Pulmonary artery endothelial cell (primary cell): ENCODE measurements at places on chromosomes 5 and 9. TPM values are rescaled to one million over a fixed set of nuclear protein-coding genes. Genes with fewer than 3 reads are reported as not detected.

DNA sequence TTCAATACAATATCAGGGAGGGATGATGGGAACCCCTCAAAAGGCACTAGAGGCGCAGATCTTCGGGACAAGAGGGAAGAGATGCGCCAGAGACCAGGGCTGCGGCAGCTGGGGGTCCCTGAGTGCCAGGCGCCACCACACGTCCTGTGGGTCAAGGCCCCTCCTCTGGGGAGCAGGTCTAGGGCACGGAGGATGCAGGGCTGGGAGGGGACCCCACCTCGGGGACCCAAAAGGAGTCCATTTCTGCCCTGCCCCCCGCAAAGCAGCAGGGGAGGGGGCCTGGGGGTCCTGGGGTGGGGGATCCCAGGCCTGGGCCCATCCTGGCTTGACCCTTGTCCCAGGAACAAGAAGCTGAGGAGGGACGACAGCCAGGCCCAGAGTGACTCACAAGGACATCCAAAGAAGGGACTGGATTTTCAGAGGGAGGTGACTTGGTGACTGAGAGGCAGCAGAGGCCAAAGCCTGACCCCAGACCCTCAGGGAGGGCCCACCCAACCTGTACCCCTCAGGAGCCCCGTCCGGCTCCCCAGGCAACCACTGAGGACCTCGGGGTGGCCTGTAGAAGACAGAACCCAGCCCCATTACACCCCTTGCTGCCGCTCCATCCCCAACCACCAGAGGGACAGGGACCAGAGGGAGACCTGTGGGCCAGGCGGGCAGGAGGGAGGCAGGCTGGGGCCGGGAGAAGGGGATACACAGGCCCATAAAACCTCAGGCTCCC, 54.2 kb downstream of the LRSAM1 start:
- no peak for DNase-seq

DNA sequence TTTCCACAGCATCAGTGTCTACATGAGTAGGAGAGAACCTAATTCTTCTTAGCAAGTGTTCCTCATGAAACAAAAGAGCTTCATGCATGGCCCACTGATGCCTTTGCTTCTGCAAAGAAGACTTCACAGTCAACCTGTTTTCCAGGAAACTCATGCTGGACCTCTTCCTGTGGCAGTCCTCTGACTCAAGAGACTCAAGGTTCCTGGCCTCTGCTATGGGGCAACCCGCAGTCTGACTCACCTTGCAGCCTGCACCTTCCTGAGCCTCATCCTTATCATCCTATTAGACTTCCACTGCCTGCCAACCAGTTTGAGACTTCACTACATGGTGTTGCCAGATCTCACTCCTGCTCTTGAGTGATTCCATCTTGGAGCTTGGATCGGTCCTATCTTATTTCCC, 17.6 kb upstream of the AGGF1 start:
- no peak for DNase-seq

DNA sequence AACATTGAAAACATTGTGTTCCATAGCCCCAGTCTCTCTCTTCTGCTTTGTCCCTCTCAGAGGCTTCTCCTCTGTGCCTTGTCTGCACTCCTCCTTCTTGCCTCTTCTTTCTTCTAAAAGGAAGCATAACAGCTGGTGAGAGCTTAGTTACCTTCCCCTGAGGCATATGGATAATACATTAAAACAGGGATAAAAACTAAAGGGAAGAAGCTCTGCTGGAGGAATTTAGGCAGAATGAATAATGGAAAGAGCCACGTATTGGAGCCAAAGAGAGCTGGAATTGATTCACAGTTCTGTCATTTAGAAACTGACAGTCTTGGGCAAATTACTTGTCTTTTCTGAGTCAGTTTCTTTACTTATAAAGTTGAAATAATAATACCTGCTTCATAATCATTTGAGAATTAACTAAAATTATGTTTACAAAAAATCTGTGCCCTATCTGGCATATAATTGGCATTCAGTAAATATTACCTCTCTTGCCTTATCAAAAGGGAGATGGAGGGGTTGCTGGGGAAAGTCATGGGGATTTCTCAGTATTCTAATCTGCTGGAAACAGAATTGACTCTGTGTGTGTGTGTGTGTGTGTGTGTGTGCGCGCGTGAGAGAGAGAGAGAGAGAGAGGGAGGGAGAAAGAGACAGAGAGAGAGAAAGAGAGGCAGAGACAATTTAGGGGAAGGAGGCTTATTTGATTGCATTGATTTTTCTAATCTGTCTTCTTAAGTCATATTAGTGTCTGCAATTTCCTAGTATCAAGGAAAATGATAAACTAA, 20.2 kb downstream of the ZNF474 start:
- DNase-seq: no peak

DNA sequence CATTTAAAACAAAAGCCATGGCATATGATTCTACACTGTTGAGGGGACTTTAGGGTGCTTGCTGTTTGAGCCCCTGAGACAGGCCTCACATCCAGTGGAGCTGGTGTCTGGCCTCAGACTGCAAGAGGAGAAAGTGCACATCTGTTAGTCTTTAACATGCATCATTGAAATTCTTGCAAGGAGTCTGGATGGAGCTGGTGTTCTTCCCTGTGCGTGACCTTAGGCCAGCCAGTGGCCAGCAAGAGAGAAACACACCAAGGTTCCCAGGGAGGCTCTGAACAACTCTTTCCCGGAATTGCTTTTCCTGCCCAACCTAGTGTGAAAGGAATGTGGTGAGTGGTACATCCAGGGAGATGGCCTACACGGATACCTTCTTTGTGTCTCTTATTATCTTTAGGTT, 282.8 kb upstream of the TNC start:
- DNase-seq: no peak

- no peak for DNase-seq
Measured at GRCh38 chr5:117417501-117417900, 842.9 kb upstream of the SEMA6A start.

GRCh38 chr5:94672746-94673145, 54.3 kb downstream of the SLF1 start:
- DNase-seq: no peak

GRCh38 chr9:98364086-98364485, 108.6 kb upstream of the TBC1D2 start:
- DNase-seq: no peak

DNA sequence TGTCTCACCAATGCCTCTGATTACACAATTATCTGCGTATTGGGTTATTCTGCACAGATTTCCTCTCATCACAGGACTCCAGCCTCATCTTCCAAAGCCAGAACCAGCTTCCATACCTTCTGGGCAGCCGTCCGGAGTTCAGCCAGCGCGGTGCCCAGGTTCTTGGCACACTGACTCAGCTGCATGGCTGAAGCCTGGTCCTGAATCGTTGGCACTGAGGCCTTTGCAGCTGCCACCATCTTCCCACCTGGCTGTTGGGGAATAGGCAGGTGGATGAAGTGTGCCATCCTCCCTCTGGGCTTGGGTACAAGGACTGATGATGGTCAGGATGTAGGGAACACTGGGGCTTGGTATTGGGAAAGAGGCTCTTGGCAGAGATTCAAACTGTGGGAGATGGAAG, 17.9 kb downstream of the TLN1 start:
- DNase-seq: no peak

DNA sequence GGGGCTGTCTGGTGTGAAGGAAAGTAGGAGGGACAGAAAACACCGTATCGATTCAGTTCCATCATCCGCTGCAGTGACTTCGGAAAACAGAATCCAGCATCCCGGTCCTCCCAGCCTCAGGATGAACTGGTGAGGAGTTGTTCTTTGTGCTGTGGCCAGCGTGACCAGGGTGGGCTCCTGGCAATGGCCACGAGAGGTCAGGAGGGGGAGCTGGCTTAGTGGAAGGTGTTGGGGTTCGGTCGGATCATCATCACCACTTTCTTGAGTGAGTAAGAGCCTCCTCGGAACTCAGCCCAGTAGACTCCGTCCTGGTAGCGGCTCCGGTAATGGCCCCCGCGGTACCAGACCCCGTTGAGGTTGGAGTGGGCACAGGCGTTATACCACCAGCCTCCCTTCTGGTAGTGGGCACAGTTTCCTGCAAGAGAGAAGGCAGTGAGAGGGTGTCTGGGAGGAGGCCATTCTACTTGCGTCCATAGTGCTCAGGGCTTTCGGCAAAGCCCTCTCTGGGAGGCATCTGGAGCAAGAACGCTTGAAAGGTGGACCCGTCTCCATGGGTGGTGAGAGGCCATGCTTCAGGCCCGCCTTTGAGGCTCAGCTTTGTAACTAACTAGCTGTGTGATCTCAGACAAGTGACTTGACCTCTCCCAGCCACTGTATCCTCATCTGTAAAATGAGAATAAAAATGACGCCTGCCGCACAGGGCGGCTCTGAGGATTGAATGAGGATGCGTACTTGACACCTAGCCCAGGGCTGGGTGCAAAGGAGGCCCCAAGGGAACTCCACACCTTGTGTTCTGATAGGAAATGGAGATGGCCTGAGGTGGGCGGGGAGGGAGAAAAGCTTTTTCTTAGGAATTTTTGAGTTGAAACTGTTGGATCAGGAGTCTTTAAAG, 33.5 kb downstream of the ANGPTL2 start:
- DNase-seq: no peak

- DNase-seq: no peak
Measured at GRCh38 chr9:16401701-16402100, 468.8 kb downstream of the BNC2 start.

Gene SYK
- 0.07 TPM in 1 of 2 replicates, not detected in the other for total RNA-seq

Gene TPRN
- 5.1 and 6.4 TPM in 2 replicates for total RNA-seq

Gene SCGB3A2
- not detected in 2 replicates for total RNA-seq

Gene F2RL2
- total RNA-seq: 0.66 and 1.8 TPM in 2 replicates
